Activated T-cell treated with anti-CD3 and anti-CD28 coated beads for 4 hours (primary cell): ENCODE measurements at places on chromosomes 13 and 19.

DNA sequence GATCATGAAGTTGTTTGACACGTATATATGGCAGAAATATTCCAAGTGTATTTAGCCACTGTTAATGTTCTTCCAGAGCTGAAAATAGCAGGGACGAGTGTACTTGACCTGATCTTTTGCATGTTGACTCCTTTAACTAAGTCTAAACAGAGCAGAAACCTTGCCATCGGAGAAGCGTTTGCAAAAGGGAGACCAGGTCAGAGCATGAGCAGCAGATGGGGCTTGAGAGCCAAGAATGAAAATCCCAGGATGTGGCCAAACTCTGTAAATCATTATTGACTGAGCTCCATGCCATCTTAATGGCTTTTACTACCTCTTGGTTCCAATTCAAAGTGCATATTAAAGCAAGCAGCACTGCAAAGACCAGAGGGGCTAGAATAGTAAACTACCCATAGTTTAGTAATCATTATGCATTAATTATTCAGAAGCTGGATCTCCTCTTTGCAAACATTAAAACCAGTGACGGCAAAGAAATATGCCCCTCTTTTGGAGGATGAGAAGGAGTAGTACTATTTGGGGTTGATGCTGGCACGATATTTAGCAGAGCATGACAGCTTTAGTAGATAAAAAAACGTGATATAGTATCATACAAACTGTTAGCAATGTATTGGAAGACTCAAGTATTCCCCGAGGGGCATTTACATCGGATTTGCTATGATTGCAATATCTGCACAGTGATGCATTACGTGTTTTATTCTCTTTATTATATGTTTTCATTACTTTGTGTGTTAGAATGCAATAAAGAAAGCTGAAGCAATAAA lies 55.7 kb downstream of the FAM216B start:
- DNase-seq = no peak

GRCh38 chr13:84641491-84641890 lies 759.2 kb upstream of the SLITRK1 start:
- no peak for DNase-seq

GRCh38 chr13:100537951-100538462 lies 50.6 kb downstream of the GGACT start:
- no peak for DNase-seq

DNA sequence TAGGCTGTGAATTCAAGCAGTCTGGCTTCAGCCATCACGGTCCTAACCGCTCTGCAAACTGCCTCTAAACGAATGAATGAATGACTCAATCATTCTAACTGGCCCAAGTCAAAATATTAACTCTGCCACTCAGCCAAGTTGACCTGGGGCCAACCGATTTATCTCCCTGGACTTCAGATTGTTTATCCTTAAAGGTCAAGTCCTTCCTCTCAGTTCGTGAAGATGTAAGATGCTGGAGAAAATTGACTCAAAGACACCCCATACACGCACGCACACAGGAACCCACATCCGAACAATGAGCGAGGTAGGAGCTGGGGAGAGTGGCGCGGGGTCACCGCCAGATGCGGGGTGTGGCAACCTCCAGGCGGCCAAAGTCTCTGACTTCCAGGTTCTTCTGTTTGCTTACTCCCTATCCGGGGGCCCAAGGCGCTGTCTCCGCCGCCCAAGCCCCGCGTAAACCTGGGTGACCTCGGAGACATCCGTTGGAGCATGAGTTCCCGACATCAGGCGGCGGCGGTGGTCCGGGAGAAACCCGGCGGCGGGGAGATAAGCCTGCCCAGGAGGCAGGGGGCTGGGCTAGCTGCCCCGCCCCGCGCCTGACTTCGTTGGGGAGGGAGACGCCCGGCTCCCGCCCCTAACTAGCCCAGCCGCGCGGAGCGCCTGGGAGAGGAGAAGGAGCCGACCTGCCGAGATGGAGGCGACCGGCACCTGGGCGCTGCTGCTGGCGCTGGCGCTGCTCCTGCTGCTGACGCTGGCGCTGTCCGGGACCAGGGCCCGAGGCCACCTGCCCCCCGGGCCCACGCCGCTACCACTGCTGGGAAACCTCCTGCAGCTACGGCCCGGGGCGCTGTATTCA lies at the start of gene CYP2S1:
TSS of gene CYP2S1 (plus strand) at position 646 of the 856 bp plus-strand sequence. CDS start at position 692, 46 bp downstream.
- no peak for DNase-seq

DNA sequence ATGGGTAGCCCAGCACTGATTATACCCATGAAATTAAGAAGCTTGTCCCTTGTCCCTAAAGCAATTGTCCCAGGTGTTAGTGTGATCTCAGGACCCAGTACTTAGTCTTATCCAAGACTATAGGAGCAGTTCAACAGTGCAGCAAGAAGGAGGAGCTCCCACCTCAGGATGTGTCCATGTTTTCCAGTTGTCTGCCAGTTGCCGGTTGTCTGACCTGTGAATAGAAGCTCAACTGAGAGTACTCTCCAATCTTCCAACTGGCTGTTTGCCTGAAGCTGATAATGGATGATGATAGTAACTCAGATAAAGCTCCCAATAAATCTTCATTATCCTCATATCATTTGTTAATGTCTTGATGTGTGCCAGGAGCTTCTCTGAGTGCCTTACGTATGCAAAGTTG lies 107.2 kb upstream of the HTR2A start:
- no peak for DNase-seq

GRCh38 chr13:98206946-98207345 lies 29.9 kb upstream of the RNF113B start:
- no peak for DNase-seq

- DNase-seq = no peak
Measured at GRCh38 chr13:35855531-35856019, 275.6 kb downstream of the DCLK1 start.

DNA sequence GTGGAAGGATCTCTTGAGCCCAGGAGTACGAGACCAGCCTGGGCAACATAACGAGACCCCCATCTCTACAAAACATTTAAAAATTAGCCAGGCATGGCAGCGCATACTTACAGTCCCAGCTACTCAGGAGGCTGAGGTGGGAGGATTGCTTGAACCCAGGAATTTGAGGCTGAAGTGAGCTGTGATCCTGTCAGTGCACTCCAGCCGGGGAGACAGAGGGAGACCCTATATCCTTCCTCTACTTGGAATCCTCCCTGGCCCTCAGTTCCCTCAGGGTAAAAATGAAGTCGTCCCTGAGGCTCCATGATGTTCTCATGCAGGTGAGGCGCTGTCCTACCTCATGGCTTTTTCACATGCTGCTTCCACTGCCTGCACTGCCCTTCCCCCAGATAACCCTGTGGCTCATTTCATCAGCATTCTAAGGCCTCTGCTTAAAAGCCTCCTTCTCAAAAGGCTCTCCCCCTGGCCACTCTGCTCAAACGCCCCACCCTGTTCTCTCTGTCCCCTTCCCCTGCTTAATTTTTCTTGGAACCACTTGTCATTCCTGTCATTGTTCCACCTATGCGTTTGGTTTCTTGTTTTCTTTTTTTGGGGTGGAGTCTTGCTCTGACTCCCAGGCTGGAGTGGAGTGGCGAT lies 19.2 kb downstream of the DNM2 start:
- DNase-seq = no peak

GRCh38 chr13:53058065-53058679 lies 29.6 kb downstream of the OLFM4 start:
- no peak for DNase-seq

DNA sequence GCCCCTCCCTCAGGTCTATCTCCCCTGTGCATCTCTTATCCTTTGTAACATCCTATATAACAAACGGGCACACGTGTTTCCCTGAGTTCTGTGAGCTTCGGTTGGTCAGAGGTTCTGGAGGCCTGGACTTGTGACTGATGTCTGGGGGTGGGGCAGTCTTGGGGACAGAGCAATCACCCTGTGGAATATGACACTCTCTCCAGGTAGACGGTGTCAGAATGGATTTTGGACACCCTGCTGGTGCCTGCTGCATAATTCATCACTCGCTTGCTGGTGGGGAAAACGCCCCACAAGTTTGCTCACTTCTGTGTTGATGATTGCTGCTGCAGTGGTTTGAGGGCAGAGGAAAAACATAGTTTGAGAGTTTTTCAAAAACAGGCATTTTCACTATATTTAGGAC lies 223.2 kb downstream of the UQCRFS1 start:
- DNase-seq = no peak

DNA sequence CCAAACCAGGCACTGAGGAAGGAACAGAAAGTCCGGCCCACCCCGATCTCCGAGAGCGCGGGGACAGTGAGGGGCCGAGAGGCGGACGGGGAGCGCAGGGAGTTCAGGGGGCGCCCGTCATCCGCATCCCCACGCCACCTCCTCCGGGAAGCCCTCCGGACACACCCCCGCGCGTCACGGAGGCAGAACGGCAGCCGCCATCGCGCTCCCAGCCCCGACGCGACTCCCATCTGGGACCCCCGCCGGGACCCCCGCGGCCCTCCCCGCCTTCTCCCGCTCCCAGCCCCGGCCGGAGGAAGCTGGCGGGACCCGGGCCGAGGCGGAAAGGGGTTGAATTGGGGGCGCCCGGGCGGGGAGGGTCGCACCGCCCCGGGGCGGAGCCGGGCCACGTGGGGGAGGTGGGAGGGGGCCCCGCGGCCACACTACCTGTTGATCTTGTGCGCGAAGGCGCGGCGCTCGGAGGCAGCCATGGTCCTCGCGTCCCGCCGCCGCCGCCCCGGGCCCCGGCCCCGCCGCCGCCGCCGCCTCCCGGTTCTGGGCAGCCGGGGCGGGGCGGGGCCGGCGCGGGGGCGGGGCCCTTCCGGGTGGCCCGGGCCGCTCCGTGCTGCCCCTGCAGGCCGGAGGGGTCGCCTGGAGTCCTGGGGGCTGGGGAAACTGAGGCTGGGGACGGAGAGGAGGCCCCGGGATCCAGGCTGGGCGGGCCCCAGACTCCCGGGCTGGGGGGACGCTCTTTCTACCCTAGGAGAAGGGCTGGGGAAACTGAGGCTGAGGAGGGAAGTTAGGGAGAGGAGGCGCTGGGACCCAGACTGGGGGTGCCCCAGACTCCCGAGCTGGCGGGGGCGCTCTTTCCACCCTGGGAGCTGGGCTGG lies at the start of gene DOCK6:
TSS of gene DOCK6 (minus strand) at position 554 of the 869 bp plus-strand sequence. CDS start at position 470, 84 bp downstream.
- DNase-seq = no peak

GRCh38 chr19:6100284-6100915 lies 9.9 kb downstream of the RFX2 start:
- DNase-seq = no peak

DNA sequence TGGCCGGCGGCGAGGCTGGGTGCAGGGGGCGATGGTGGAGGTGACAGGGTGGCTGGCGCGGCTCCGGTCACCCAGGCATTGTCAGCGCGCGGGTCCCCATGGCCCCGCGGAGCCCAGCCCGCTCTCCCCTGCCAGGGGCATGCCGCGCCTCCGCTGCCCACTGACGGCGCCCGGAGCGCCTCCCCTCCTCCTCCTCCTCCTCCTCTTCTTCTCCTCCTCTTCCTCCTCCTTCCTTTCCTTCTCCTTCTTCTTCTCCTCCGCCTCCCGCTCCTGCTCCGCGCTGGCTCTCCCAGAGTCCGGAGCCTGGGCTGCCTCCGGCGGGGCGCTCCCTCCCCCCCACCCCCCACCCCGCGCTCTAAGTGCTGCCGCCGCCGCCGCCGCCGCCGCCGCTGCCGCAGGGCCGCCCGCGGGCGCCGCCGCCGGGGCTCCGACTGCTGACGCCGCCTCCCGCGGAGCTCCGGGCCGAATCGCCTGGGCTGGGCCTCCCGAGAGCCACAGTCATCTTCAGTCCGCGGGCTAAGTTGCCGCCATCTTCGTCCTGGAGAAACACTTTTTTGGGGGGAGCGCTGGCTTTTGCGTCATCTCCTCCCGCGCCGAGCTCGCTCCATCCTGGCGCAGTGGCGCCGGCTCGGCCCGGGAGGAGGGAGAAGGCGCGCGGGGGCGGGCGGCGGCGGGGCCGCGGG lies 348.3 kb downstream of the LIG4 start:
- no peak for DNase-seq

DNA sequence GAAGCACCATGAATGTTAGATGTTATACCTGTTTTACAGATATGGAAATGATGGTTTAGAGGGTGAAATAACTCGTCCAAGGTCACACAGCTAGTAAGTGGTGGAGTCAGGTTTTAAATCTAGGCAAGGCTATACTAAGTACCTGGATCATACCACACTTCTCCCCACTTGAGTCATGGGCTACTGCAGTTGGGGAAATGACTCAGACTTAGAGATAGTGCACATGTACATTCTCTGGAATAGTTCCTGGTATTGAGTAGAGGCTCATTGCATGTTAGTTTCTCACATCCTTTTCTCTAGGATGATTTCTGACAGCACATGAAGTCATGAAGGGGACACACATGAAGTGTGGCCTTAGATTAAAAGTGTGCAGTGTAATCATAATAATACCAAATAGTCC lies 76.2 kb upstream of the TNFSF11 start:
- DNase-seq = no peak

GRCh38 chr13:102293723-102294122 lies 108.1 kb downstream of the FGF14 start:
- DNase-seq = no peak

- peak; percentile 63 for DNase-seq
Measured at GRCh38 chr19:48513289-48514122, 1.9 kb upstream of the LMTK3 start.

DNA sequence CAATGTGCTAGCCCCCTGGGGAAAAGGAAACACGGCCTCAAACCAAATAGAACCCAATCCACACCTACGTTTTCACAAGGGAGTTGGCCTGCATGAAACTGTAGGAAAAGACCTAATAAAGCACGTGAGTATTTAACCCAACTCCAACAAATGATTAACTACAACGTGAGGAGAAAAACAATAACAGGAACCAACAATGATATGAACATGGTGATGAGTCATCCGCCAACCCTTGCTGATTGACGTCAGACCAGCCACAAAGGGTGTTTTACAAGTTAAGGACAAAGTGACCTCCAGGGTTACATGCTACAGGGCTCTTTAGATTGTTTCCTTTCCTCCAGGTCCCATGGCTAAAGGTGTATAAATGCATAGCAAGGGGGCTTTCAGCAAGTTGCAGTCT lies 460.5 kb downstream of the COG6 start:
- DNase-seq = no peak

DNA sequence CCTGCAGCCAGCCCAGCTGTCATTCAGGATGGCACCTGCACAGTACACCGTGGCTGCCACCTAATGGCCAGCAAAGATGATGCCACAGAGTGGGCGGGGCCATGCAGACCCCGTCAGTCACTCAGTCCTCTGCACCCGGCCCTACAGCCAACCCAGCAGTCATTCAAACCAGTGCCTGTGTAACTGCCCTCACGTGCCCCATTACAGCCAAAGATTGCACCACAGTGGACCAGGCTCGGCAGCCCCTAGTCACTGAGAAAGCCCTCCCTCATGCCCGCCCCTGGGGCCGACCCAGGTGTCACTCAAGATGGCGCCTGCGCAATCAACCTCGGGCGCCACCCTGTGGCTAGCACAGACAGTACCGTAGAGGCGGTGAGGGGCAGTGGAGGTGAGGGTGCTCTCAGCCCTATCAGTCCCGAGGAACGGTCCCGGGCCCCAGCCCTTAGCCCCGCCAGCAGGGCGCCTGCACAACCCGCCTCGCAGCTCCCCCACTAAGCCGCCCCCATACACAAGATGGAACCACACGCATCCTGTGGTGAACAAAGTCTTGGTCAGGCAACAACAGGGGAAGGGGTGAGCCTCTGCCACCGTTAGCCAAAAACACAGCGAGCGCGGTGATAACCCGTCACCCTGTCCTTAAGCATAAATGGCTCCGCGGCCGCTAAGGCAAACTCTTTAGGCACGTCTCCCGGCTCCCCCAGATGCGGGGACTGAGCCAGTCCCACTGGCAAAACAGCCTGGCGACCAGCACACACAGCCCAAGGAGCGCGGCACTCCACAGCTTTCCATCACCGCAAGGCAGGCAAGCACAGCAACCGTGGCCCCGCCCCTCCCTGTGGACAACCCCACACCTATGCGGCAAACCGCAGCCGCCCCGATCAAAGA lies 2.3 kb downstream of the PEG3 start:
- no peak for DNase-seq

- DNase-seq = no peak
Measured at GRCh38 chr19:15843203-15843893, 27.9 kb upstream of the OR10H1 start.
